ENCODE measurements at places on chromosomes 2 and 18.

- DNase-seq: no peak
Measured at GRCh38 chr2:201986463-201986735, 47.3 kb upstream of the FZD7 start.

GRCh38 chr2:221465776-221466175, 106.3 kb downstream of the EPHA4 start:
- DNase-seq: no peak

DNA sequence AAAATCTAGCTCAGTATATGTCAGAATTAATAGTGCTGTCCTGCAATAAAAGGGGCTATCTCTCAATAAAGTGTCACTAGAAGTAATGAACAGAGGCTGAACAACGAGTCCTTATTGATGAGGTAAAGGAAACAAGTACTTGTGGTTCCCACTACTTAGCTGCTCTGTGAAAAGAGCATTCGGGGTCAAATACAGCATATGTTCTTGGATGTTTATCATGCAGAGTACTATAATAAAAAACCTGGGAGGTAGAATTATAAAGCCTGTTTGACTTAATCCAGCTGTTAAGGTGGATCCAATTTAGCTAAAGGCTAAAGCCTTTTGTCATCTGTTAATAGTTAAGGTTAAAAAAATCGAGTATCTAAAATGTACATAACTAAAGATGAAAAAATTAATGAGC, 32.4 kb downstream of the SLC35F5 start:
- no peak for DNase-seq

- no peak for DNase-seq
Measured at GRCh38 chr2:146386096-146386495, 1458.7 kb upstream of the ACVR2A start.

DNA sequence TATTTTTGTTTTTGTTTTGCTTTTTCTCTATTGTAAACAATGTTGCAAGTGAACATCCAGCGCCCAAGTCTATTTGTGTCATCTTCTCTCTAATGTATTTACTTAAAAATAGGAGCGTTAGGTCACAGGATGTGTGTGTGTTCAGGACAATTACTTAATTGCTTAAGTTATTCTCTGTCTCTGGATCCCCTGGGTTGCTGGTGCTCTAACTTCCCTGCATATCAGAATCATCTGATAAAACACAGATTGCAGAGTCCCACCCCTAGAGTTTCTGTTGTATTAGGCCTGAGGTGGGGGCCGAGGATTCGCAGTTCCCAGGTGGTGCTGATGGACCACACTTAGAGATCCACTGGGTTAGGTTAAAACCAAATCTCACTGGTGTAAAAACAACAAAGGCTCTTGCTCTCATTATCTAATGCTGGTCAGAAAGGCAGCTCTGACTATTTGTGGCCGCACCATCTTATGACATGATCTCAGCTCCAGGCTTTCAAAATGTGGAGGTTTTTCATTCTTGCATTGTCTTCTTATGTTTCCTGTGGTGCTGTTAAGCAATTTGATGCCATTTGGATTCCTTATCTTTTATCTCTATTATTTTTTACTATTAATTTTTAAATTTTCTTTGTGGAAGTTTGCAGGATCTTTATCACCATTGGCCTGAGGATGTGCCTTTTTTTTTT, 87.7 kb downstream of the CLIP4 start:
- no peak for DNase-seq

DNA sequence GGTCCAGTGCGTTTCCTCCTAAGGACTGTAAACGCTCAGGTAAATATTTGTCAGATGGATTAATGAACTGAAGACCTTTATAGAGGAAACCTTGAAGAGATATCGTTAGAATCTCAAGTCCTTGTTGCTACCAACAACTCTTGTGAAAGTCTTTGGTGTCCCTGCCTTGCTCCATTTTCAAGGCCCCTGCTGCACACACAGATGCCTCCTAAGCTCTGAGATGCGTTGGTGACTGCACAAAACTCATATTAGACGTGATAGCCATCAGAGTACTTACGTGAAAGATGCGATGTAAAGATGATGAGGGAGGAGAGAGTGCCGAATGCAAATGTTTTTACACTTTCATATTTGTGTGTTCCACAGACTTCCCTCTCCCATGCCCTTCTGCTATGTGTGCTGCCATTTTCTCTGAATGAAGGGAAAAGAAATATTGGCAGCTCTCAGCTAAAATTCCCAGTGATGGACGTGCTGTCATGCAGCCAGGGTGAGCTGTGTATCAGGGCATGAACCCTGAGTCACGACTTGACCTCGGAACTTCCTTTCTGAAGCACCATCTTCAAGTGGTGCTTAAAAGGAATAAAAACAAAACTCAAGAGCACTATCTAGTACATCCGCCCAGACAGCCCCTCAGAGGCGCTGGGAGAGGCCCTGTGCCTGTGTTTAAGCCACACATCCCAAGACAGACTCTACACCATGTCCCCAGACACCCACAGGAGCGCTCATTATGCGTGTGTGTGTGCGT, 117.4 kb downstream of the FAM210A start:
- DNase-seq: no peak

- no peak for DNase-seq
Measured at GRCh38 chr2:65834062-65834461, 401.7 kb upstream of the SPRED2 start.

GRCh38 chr2:113157897-113158753, 15.6 kb upstream of the PSD4 start:
- no peak for DNase-seq

- DNase-seq: no peak
Measured at GRCh38 chr2:161122772-161123530, 37.3 kb upstream of the TANK start.

GRCh38 chr2:203527719-203528118, 7.4 kb downstream of the RAPH1 start:
- DNase-seq: no peak

GRCh38 chr18:51279367-51279984, 82.0 kb upstream of the MEX3C start:
- no peak for DNase-seq

- no peak for DNase-seq
Measured at GRCh38 chr2:100422320-100423055, 5.0 kb upstream of the CHST10 start.

GRCh38 chr2:190693533-190694232, 44.8 kb downstream of the NAB1 start:
- no peak for DNase-seq

DNA sequence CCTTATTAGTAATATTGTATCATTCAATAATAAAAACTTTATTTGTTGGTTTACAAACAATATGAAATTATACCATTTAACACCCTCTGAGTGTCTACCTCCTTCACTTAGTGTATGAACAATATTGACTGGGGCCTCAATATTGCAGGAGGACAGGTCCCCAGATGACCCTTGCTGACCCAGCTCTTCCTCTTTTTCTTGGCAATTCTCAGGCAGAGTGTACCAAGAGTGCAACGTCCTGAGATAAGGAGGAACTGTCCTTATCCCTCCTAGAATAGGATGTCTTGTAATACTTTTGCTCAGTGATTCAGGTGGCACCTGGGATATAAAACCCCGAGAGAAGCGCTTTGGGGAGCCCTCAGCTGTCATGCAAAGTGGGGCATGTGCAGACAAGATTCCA, 76.8 kb downstream of the PLA2R1 start:
- DNase-seq: no peak

DNA sequence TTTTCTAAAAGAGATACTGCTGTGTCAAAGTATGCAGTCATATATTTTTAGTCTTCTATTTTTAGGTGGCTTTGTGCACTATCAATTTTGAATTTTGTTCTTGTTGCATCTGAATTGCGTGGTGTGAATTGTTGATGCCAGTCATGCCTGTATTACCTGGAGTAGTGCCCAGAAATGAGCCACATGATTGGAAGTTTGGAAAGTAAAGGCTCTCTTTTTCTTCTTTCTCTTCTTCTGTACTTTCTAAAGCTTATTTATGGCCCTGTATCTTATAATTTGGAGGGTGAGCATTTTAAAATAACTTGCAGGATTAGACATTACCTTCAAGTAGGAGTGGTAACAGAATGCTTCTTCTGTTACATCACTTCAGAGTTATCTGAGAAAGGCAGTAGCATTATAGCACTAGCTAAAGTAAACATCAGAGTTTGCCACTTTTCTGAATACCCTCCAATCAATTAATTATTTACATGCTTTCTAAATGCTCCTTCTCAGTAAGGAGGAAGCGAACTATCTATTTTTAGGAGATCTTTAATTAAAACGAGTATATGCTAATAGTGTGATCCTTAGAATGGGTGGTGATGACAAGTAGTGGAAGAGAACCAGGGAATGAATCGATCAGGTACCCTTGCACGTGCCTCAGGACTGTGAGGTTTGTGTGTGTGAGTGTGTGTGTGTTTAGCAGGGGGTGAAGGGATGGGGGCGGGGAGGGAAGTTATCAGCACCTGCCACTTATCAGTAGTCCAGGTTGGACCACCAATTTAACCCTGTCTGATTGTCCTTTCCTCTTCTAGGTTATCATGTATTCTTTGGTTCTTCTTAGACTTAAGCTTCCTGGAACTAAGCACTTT, 112.5 kb downstream of the MAP3K20 start:
- no peak for DNase-seq

DNA sequence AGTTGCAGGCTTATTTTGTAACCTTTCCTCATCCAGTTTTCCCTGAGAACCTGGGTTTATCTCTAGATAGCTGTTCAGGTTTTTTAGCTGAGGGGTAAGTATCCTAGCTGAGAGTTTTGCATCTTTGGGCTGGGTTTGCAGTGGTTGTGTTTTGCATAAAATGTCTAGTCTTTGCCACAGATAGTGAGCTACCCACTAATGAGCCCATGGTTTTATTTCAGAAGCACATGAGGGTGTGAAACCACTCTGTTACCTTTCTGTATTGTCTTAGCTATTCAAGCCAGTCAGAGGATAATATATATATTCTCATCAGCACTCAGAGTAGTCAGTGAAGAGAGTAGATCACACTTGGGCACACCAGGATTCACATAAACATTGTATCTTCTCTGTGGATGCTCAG, 24.6 kb upstream of the TXNDC2 start:
- no peak for DNase-seq

DNA sequence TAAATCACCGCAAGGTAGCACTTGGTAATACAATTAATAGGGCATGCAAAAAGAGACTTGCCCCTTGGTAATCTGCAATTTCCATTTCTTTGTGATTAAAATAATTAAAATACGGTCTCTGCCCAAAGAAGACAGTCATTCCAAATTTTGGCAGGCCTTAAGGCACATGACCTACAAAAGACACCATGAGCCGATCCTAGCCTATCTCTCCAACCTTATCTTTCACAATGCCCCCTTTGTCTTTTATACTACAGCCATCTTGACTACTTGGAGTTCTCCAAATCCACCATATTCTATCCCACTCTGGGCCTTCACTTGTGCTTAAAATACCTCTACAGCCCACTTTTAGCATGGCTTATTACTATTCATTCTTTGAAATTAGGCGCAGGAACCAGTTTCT, 23.3 kb downstream of the CFAP210 start:
- no peak for DNase-seq

DNA sequence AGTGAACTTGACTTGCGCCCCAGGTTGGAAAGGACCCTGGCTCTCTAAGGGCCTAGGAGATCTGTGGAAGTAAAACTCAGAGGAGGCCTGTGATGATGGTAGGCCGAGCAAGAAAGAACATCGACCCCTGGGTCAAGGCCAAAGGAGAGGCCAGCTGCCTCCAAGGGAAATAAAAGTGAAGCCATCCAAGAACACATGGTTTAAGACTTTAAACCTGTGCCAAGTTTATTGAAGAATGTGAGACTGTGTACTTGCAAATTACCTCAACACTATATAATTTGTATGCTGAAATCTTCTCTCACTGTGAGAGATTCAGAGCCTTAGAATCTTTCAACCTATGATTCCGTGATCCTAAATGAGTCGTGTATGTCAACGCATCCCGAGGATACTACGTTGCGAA, 40.7 kb upstream of the COBLL1 start:
- no peak for DNase-seq

DNA sequence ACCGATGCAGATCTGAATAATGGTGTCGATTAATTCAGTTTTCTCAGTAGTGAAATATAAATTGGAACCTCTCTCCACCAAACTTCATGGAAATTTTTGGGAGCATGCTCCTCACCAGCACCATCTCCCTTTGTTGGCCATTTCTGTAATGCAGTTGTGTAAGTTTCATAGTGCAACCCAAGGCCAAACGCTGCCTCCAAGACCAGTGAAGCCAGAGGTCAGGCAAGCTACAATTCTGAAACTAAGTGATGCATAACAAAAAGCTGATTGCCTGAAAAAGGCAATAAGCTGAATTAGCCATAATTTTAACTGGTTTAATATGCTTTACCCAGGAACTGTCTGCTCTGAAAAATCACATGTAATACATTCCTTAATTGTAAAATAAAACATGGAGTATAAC, 138.3 kb upstream of the TACR1 start:
- DNase-seq: no peak

- no peak for DNase-seq
Measured at GRCh38 chr2:67656875-67657274, 259.7 kb downstream of the ETAA1 start.

GRCh38 chr2:50749216-50749615, 282.7 kb downstream of the NRXN1 start:
- no peak for DNase-seq

DNA sequence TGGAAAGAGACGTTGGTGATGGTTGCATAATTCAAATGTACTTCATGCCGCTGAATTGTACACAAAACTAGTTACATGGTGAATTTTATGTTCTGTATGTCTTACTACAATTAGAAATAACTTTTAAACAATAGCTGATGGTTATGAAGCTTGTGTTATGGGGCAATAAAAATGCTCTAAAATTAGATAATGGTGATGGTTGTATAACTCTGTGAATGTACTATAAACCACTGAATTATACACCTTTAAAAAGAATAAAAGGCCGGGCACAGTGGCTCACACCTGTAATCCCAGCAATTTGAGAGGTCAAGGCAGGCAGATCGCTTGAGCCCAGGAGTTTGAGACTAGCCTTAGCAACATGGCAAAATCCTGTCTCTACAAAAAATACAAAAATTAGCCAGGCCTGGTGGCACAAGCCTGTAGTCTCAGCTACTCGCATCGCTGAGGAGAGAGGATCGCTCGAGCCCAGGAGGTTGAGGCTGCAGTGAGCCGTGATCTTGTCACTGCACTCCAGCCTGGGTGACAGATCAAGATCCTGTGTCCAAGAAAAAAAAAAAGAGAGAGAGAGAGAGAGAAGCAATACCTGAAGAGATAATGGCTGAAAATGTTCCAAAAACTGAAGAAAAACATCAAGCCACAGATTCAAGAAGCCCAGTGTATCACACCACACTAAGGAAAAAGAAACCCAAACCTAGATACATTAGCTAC, 6.3 kb downstream of the RNU4ATAC start:
- DNase-seq: no peak

DNA sequence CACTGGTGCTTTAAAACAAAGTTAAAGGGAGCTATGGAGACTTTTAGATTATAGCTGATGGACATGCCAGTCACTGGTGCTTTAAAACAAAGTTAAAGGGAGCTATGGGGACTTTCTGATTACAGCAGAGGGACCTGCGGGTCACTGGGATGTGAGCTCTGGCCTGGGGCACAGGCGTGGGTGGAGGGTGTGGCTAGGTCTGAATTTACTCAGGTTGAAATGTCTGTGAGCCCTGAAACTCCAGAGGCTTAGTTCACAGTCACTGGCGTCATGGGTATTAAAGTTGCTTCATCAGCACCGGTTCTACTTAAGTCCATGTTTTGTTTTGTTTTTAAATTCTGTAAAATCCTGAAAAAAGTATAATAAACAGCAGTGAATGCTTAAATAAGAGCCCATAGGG, 49.0 kb upstream of the TMEM18 start:
- no peak for DNase-seq
